CD4-positive, alpha-beta T cell treated with Interleukin-6 at 100 ng/mL for 8 hours (primary cell): ENCODE measurements at places on chromosomes 4 and X.

DNA sequence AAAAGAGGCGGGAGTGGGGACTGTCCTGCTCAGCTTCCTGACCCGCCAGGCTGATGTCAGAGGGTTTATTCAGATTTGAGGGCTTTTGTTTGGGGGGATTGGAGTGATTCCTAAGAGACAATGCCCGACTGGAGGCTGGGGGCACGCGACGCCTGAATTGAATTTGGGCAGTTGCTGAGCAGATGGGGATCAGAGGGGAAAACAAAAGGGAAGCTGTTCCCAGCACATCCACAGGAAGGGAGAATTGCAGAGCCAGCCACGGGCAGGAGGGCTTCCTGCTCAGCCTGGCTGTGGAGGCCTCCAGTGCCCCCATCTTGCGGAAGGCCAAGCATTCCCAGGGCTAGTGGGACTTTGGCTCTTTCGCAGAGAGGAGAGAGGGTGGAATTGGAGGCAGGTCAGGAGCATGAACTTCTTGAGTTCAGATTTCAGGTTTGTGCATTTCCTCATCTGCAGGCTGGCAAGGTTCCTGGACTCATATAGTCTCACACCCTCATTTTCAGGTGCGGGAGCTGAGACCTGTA lies 162.8 kb downstream of the NHS start:
- no peak for DNase-seq

- DNase-seq = no peak
These were observed 11.3 kb downstream of the HMX1 start for GRCh38 chr4:8860096-8860891.

- no peak for DNase-seq
These were observed 483.6 kb downstream of the GABRG1 start for GRCh38 chr4:45640281-45640680.

DNA sequence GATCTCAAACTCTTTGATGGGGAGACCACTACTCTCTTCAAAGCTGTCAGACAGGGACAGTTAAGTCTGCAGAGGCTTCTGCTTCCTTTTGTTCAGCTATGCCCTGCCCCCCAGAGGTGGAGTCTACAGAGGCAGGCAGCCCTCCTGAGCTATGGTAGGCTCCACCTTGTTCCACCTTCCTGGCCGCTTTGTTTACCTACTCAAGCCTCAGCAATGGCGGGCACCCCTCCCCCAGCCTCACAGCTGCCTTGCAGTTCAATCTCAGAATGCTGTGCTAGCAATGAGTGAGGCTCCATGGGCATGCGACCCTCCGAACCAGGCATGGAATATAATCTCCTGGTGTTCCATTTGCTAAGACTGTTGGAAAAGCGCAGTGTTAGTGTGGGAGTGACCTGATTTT lies 42.1 kb upstream of the UGT2B10 start:
- no peak for DNase-seq

DNA sequence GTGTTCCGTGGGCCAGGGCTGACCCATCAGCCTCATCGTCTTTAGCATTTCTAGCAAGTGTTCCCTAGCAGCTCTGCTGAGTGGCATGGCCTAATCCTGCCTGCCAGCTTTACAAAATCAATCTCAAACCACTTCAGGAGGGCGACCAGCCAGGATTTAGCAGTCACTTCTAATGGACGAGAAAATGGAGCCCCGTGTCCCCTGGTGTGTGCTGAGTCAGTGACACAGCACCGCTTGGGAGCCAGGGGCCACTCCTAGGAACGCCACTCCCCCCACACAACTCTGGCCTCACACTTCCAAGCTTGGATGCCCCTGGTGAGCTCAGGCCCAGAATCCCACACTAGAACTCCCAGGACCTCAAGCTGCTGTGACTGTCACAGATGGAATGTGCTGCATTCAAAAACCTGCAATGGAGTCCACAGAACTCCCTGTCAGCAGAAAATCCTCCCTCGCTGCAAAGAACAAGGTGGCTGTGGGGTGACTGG lies 311.2 kb upstream of the GATB start:
- DNase-seq = no peak

DNA sequence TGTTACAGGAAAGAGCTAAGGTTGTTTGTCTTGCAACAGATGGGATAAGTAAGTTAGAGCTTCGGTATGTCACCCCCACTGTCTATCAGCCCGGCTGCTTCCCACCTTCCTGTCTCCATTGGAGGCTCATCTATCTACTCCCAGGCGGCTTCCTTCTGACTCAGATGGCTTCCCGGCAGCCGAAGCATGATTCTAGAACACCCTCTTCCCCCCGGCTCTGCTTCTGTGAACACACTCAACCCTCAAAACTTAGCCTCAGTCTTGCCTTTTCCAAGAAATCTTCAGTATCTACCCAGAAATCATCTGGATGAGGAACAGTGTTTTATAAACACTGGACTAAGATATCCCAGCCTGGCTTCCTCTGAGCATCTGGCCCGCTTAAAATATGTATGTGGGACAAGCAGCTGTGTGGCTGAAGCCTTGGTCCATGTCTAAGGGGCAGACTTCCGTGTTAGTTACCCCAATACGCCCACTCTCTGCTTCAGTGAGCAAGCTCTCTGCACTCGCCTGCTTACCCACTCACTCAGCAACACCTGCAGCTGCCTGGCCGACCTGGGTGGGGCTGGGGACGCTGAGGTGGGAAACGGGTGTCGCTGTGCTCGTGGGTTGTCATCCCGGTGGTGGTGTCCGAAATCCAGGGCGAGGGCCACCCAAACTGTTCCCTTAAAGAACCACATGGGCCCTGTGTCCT lies 12.0 kb upstream of the SLC2A9 start:
- no peak for DNase-seq

DNA sequence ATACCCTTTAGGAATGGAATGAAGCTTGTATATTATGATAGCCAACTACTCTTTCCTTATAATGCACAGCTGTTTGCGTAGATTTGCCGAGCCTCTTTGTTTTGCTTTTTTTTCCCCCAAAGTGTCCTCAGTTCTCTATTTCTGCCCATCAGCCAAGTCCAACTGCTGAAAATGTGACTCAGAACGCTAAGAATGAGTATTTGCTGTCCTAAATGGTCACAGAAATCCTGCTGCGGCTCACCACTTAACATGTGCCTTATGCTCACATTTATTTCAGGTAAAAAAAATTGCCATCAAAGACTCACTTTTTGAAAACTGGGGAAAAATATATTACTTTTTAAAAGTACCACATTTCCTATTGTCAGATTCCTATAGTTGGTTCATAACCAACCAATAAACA lies 36.9 kb downstream of the GABRA4 start:
- DNase-seq = no peak

DNA sequence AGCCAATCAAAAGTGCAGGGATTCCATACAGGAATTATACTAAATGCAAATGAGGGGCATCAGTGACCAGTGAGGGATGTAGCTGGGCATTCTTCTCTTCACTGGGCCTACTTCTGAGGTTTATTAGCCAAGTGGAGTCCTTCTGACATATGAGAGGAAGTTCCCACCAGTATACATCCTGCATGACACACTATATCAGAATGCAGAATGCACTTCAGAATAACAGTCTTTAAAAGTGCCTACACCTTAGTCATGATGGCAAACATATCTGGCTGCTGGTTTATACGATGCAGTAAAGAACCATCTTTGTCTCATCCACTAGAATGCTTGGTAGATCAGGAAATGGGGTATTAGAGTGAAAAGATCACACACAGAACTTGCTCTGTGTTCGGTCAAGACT lies 180.3 kb upstream of the PPARGC1A start:
- DNase-seq = no peak

GRCh38 chr4:107192601-107193000 lies 156.5 kb upstream of the DKK2 start:
- DNase-seq = no peak

- DNase-seq = no peak
These were observed 205.8 kb upstream of the MAMLD1 start for GRCh38 chrX:150157291-150157690.

GRCh38 chr4:41134581-41134980 lies 79.8 kb downstream of the APBB2 start:
- no peak for DNase-seq

GRCh38 chrX:134144231-134144630 lies 92.8 kb upstream of the CCDC160 start:
- no peak for DNase-seq

GRCh38 chr4:5361968-5362367 lies 310.7 kb downstream of the STK32B start:
- DNase-seq = no peak
